ENCODE measurements at places on chromosomes 12 and 14.

- DNase-seq, result peak; percentile 76
These were observed 7.3 kb downstream of the MSI1 start for GRCh38 chr12:120361506-120362208.

DNA sequence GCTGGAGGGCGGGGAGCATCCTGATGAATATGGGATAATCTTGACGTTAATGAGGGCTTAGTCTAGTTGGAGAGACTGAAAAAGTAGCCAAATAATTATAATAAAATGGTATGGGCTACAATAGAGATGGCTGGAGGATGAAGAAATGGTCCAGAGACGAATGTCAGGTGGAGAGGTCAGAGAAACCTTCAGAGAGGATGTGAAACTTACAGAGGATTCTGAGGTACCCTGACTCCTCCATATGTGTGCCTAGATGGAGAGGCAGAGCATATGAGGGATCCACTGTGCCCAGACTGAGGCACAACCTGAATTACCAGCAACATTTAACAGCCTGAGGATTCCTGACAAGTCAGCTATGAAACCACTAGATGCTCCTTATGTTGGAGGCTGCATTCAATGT, 417.0 kb downstream of the ATP23 start:
- no peak for DNase-seq

DNA sequence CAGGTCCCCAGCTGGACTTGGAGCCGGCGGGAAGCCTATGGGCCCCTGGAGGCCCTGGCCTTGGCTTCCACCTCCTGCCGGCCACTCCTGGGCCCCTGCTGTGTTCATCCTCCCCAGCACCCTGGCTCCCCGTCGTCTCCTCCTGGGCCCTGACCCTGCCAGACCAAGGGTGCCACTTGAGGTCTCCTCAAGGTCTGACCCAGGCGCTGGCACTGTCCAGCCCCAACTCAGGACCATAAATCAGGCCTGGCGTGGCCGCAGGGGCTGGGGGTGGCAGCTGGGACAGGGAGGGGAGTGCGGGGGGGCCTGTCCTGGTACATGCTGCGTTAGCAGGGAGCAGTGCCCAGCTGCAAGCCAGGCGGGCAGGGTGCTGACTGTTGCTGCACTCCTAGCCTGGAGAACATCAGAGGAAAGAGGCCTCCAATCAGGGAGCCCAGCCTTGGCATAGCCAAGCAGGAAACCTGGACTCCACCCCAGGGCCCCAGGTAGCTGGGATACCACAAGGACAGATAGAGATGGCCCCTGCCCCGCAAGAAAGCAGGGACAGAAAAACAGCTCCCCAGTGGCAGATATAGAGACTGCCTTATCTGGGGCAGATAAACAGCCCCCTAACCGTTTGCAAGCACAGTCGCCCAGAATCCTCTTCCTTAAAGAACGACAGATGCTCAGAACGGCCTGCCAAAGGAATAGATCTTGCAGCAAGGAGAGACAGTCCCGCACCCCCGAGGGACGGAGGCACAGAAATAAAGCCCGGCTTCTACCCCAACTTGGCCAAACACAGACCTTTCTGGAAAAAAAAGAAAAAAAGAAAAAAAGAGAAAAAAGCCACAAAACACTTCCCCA, 6.5 kb upstream of the ATG101 start:
- peak; percentile 66 for DNase-seq

- no peak for DNase-seq
These were observed 1134.4 kb downstream of the GALC start for GRCh38 chr14:86858591-86858990.

GRCh38 chr12:122183588-122183940, 641 bp downstream of the LRRC43 start:
- no peak for DNase-seq

All from ovary (tissue), 10 donors.